ENCODE measurements at places on chromosomes 4 and X.

DNA sequence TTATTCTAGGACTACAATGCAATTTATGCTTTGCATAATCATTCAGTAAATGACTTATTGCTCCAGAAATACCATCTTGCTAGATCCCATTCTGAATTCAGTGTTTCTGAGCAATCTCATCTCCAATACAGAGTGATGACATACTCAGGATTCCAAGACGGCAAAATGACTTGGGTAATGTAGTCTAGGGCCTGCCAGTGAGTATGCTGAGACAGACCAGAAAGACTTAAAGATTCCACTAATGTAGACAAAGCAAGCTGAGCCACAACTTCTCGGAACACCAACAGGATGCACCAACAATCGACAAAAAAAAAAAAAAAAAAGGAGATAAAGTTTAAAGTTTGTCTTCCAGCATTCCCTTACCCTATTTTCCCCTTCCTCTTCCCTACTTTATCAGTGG is 919 bp upstream of the SEC24B start:
- peak; percentile 83 for DNase-seq

- no peak for DNase-seq
Measured at GRCh38 chrX:30388325-30388724, 79.1 kb upstream of the NR0B1 start.

DNA sequence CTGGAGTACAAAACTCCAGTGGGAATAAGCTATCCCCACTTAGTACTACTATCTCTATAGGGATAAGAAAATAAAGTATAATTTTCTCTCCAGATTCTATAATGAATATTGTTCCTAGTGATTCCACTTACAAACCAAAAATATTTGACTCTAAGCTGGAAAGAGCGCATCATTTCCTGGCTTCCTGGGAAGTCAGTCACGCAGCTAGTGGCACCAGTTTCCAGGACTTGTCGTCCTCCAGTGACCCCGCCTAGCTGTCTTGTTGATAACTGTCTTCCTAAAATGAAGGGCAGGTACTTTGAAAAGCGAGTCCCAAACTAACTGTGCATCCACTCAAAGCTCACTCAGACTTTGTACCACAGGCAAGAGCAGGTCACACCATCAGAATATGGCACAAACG is 39.3 kb downstream of the LNX1 start:
- peak; percentile 23 for DNase-seq

DNA sequence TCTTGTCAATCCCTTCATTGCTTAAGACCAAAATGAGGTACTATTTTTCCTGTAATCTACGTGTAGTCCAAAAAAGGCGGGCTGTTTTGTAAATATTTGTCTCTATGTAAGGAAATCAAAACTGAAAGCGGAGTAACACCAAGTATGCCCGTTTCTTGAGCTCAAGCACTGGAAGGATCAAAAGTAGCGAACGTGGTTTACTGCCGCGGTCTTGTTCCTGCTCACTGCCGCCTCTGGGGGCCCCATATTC is 71.5 kb downstream of the AFF1 start:
- no peak for DNase-seq

DNA sequence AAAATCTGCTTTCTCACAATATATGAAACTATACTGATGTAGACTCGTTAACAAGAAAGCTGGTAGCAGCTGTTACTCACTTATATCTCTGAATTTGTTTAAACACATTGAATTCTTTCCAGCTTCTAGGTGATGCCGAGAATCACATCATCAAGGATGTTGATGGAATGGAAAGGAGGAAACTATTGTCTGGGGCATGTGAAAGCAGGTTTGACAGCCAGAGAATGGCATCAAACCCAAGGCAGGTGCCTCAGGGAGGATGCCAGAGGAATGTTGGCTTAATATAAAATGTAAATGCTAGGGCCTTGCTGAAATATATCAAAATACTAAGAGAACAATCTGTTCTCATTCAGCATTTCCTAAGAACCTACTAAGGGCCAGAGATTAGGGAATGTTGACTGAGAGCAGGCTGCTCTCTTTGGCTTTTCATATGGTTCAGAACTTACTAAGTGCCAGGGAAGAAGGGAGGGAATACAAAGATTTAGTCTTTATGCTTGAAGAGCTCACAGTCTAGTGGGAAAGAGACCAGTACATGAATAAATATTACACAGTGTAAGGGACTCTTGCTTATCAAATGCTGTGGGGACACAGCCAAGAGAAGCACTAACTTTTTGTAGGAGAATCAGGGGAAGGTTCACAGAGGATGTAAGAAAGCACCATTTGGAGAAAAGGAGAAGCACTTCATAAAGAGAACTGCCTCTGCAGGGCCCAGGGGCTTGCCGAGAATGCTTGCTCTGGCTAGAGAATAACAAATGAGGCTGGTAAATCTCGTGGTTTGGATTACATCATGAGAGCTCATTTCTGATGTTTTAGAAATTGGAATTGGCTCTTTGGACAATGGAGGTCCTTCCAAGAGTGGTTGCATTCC is 14.7 kb downstream of the SLIT2 start:
- no peak for DNase-seq

DNA sequence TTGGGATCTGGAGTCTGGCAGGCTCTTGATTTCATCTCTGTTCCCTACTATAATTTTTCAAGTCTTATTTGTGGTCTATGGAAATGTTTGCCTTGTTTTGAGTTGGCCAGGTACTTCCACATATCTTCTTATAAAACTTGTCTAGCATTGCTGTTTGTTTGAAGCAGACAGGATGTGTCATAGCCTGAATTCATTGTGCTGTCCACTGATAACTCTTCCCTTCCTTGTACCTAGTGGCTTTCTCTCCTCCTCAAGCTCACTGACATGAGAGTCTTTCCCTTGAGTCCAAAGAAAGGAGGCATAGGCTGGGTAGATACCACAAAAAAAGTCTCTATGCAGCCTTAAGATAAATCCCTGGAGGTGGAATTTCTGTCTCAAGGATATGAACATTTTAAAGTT is 59.2 kb upstream of the FAM241A start:
- no peak for DNase-seq

GRCh38 chr4:78545275-78546246 is 6.0 kb upstream of the ANXA3 start:
- peak; percentile 57 for DNase-seq

- DNase-seq, result no peak
Measured at GRCh38 chr4:13543839-13544605, at the start of gene NKX3-2. Gene NKX3-2 (minus strand): TSS chr4:13544508. CDS start chr4:13544414, 94 bp downstream.

DNA sequence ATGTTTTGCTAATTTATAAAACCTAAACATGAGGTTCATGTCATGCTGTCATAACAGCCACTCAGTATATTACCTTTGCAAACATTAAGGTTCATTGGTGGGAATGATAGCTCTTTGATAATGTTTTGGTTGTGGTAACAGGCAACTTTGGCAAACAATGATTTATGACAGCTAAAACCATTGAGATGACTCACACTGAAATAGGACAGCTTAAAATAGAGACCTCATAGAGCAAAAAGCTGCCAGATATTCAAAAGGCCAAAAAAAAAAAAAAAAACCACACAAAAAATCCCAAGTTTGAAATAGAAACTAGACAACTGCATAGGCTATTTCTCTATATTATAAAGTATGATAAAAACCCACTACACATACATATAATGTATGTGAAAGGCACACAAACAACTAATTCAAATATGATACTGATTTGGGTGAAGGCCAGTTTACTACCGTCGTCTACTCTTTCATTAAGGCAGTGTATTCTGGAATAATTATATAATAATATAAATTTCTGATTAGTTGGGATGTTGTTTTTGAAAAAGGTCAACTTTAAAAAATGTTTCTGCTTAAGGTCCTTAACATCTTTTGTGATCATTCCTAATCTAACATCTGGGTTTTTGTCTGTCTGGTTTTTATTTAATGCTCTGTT is 646.0 kb upstream of the PITX2 start:
- DNase-seq, result peak; percentile 8

DNA sequence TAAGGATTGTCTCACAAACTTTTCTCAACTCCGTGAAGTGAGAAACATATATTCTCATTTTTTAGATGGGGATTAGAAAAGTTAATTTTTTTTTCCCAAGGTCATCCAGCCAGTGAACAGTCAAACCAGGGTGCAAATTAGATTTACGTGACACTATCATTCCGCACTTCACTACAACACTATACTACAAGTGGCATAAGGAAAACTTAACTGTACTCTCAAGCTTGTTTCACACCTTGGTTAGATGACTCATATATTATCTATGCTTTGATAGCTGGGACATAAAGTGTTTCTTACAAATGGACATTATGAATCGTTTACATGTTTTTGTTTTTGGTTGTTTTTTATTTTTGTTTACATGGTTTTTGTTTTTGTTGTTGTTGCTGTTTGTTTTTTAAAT is 525.7 kb downstream of the PPARGC1A start:
- DNase-seq, result no peak

- peak; percentile 22 for DNase-seq
Measured at GRCh38 chrX:2609431-2610238, 81.5 kb upstream of the CD99 start.

DNA sequence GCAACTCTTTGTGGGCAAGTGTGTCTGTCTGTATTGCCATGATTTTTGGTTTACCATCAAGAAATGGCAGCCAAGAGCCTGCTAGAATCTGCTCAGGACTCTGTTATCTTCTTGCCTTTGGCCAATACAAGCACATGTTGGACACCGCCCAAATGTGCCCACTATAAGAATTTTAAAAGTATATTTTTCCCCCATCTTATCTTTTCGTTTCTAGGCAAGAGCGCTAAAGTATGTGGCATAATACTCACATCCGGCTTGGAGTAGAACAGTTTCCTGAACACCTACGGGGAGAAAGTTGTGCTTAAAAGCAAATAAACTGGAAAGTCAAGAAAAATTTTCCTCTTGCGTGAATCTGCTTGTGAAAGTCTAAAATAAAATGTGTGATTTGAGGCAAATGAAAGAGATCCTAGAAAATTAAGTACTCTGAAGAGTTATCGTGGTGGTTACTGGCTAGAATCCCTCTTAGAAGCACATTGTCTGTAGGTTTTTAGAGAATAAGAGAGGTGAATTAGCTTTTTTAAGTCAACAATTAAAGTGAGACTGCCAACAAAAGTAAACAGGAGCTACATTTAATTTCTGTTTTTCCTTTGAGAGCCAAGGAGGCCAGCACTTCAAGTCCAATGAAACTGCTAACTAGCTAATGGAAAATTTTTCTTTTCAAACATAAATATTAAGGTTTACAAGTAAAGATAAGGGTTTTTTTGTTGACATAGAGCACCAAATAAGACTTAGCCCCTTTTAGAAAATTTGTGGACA is 220.2 kb downstream of the SOWAHB start:
- DNase-seq, result no peak

DNA sequence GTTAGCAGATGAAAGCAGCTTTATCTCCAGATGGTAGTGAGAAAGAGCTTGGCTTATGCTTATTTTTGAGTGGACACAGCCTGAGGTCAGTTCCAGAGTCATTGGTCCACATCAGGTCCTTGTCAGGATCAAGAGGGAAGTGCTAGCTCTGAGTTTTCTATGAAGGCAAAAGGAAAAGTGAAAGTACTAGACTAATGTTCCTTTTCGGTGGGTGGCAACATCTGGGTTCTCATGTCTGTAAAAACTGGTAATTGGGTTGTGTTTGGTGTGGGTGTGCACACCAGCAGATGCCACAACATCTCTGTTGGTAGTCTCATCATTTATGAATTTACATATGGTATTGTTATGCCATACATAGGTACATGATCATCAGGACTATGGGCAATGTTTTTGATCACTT is 210.5 kb downstream of the PWWP3B start:
- no peak for DNase-seq

DNA sequence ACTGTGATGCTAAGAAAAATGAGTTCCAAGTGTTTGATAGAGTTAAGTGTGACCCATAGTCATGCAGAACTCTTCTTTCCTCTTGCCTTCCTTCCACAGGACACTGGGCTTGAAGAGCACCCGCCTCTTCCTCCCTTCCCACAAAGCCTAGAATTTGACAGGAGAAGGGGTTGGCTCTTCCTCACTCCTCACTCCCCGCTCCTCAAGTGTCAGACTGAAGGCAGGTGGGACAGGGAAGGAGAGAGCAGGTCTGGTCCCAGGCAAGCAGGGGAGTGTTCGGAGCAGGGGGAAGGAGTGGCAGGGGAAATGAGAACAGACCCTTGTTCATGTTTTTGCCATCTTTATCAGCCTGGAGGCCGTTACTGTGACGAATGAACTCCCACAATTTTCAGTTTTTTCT is 10.7 kb downstream of the MAGED2 start:
- DNase-seq, result no peak

DNA sequence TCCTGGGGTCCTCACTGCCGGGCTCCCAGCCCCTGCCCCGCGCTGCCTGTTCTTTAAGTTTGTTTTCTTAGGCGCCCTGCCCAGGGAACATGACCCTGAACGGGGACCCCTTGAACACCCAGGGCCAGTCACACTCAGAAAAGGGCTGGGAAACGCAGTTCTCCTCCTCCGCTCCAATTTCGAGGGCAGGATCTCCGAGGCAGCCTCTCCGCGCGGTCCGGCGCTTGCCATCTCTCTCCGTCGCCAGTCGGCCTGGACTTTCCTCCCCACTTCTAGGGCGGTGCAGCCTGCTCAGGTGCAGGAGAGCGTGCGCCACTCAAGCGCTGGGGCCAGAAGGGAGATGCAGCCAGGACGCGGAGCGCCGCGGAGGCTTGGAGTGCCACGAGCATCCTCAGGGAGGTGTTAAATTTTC is 9.9 kb downstream of the PRDM8 start:
- DNase-seq, result no peak

GRCh38 chr4:95506264-95506663 is 42.5 kb downstream of the UNC5C start:
- DNase-seq, result peak; percentile 35

DNA sequence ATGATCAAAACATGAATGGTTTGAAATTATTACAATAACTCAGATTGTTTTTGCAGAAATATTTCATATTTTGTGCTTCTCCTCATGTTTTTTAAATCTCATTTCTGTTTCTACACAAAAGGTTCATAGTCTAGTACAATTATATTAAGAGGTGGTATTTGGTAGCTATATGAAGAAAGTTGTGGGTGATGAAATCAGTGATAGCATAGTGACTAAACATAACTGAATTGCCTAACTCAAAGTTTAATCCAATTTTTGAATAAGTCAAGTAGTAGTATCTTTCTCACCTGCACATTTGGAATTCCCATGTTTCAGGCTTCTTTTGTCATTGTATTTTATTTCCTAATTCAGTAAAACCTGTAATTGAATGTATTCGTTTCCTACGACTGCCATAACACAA is 648.7 kb downstream of the GRID2 start:
- peak; percentile 2 for DNase-seq

DNA sequence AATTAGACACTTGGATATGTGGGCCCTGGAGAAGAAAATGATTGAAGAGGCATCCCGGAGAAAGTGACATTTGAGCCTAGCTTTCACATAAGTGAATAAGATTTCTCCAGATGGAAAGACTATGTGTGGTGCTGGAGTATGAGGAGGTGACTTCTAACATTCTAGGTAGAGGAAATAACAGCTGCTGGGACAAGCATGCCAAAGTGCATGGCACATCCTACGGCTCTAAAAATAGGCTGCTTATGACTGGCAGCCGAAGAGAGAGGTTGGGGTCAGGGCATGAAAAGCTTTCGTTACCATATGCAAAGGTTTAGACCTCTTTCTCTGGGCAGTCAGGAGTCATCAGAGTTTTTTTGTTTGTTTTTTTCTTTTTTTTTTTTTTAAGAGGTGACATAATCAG is 142.0 kb downstream of the SOX3 start:
- no peak for DNase-seq

All from fibroblast of pulmonary artery (primary cell).